Activated CD8-positive, alpha-beta memory T cell treated with anti-CD3 and anti-CD28 coated beads for 48 hours (primary cell): ENCODE measurements at places on chromosomes 13 and 19.

DNA sequence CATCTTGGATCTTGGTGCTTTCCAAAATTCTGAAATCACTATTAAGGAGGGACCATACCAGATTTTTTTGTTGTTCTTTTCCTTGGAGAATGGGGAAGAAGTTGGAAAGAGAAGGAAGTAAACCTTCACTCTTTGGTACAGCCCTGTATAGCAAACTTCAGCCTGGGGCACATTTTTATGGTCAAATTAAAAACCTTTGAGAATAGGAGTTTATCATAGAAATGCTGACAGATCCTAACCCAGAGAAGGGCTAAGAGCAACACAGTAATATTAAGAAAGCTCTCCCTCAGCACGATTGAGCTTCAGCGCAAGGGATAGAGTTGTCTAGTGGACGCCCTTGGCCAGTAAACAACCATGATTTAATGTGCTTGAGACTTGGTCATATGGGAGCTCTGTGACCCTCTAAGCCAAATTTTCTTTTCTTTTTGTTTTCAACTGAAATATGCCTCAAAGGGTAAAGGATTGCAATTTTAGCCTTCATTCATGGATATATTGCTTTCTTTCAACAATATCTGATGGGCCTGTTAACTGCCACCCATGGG lies 294.3 kb upstream of the MAB21L1 start:
- no peak for DNase-seq

DNA sequence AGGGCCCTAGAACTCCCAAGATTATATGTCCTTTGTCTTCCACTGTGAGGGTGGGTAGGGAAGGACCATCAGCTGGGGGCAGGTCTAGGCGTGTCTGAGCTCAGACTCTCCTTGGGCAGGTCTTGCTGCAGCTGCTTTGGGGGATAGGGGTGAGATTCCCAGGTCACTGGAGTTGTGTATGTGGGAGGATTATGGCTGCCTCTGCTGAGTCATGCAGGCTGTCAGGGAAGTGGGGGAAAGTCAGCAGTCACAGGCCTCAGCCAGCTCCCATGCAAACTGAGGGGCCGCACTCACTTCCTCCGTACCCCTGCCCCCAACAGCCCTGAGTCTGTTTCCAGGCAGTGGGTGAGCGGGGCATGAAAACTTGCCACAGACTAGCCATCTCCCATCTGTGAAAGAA lies 600.8 kb downstream of the DIAPH3 start:
- DNase-seq, result no peak

DNA sequence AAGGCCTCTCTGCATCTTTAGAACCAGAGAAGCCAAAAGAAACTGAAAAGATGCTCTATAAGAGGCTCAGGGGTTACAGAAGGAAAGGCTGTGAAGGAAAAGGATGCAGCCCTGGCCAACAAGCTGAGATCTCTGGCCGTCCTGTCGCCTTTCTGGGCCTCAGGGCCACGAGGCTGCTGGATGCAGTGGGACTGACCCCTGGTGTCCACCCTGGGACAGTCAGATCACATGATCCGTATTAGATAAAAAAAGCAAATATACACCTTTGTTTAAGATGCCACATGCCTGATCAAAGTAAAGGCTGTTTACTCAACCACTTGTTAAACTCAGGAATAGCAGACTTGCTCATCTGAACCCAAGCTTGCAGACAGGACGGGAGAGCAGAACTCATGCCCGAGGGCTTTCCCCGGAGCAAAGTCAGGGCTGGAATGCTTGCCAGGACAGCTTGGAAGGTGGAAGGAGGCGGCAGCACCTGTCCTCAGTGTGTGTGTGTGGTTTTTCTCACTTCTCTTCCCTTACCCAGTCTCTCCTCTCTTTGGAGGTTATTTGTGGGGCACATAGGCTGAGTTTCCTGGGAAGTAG lies 206.5 kb upstream of the TSHZ3 start:
- no peak for DNase-seq

GRCh38 chr19:12786141-12786870 lies 5.0 kb upstream of the JUNB start:
- DNase-seq, result no peak

GRCh38 chr13:58087566-58087965 lies 456.0 kb downstream of the PCDH17 start:
- DNase-seq, result no peak

- DNase-seq, result no peak
Observed at GRCh38 chr19:16039081-16039480, 37.2 kb upstream of the TPM4 start.

DNA sequence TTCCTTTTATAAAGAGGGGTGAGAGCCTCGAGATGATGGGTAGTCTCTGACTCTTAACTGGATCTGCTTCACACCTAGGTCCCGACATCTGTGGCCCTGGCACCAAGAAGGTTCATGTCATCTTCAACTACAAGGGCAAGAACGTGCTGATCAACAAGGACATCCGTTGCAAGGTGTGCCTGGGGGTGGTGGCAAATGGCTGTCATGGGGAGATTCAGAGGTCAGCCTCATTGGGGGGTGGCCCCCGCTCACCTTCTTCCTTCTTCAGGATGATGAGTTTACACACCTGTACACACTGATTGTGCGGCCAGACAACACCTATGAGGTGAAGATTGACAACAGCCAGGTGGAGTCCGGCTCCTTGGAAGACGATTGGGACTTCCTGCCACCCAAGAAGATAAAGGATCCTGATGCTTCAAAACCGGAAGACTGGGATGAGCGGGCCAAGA lies 1.6 kb downstream of the CALR start:
- no peak for DNase-seq

GRCh38 chr13:91292630-91293221 lies 54.8 kb upstream of the MIR17HG start:
- DNase-seq, result no peak

DNA sequence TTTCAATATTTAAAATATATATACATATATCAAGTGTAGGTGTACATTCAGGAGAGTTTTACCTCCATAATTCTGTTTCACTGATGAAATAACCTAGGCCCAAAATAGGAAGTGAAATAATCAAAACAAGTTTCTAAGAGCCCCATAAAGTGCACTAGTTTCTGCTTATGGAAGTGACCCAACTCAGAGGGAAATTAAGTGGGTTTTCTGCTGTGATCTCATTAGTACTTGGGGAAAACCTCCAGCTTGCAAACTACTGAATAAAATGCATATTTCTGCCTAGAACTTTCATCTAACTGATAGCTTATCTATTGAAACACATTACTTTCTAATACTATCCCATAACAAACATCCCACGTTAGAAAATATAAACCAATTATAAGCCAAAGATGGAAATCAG lies 45.4 kb upstream of the MIR17HG start:
- no peak for DNase-seq

DNA sequence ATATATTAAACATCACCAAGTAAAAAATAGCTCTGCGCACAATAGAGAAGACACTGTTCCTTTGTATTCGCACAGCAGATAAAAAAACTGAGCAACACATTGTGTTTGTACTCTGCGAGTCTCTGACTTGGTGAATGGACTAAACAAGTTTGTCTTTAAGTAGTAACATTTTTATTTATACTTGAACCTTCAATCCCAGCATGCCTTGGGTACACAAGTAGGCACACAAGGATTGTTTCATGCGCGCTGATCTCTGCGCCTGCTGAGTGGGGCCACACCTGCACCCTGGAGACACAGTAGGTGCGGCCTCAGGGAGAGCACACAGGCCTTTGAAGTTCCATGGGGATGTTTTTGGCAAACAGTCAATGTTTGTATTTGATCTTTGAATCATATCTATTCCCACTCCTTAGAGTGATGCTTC lies 318.9 kb downstream of the MYO16 start:
- DNase-seq, result no peak

DNA sequence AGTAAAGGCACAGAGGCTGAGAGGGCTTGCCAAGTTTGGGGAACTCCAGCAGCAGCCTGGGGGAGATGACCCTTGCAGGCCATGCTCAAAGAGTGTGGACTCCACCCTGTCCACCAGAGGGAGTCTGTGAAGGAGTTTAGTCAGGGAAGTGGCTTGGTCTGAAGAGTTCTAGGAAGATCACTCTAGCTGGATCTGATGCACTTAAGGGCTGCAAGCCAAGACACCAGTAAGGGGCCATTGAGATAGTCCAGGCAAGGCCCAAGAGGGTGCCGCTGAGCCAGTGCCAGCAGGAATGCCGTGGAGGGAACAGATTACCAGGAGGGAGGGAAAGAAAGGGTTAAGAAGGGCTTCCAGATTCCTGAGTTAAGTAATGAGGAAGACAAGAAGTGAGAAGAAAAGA lies 68.7 kb downstream of the ZAR1L start:
- DNase-seq, result no peak

GRCh38 chr13:42049454-42049813 lies 986 bp downstream of the DGKH start:
- DNase-seq, result no peak

DNA sequence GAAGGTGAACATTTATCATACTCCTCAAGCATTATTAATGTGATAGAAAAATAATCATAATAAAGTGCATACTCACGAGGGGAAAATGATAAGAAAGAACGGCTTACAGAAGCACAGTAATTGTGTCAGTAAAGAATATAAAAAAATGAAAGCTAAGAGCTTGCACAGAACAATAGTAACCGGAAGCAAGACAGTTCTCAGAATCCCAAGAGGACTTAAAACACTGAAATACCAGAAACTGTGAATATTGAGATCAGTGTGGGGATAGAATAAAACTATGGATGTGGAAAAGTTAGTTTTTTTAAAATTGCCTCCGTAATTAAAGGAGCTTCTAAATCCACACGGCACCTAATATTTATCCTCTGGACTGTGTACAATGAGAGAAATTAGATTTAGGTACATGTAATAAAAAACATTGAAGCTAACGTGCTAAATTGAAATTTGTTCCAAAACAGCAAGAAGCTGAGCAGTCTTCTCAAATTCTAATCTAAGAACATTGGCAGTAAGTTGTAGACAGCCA lies 482.7 kb downstream of the SLITRK6 start:
- DNase-seq, result no peak

GRCh38 chr13:64347664-64348063 lies 2882.5 kb downstream of the PCDH9 start:
- DNase-seq, result no peak

- no peak for DNase-seq
Observed at GRCh38 chr19:664913-665443, 2.0 kb upstream of the RNF126 start.

DNA sequence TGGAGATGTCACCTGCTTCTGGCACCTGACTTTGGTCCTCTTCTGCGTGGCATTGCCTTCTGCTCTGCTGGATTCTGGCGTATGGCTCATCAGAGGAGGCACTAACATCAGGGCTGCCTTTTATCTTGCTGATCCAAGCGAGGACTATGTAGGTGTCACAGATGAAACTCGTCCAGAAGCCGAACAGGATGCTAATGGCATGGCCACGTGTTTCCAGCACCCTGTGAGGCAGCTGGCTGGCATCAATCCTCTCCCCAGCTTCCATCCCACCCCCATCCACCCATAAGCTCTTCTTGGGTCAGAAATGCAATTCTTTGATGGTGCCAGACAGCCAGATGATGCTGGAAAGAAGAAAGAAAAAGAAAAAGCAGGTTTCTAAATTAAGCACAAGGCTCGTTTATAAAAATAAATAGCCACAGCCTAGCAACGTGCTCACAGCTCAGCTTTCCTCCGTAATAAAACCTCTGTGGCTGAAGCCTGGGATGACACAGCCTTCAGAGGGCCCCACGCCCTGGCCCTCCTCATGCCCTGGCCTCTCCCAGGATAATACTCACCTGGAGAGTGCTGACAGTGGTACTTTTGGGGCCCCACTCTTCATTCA lies 212.9 kb upstream of the SERP2 start:
- DNase-seq, result no peak

DNA sequence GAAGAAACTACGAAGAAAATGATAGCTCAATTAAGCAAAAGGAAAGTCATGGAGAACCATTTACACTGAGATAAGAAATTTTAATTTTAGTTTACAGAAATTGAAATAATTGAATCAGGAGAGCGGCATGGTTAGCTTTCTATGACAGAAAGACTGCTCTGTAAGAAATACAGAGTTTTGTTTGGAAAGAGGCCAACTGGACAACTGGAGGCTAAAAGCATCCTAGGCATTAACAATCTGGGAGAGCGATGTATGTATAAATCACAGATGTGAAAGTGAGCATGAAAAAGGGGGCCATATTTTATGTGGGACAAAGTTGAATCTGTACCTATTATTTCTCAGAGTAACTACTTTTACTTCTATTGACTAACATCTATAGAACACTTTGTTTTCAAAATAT lies 1608.8 kb upstream of the PCDH20 start:
- no peak for DNase-seq

- no peak for DNase-seq
Observed at GRCh38 chr19:18519962-18520847, 1.7 kb downstream of the ELL start.
